ENCODE measurements at places on chromosomes 12 and 14.

DNA sequence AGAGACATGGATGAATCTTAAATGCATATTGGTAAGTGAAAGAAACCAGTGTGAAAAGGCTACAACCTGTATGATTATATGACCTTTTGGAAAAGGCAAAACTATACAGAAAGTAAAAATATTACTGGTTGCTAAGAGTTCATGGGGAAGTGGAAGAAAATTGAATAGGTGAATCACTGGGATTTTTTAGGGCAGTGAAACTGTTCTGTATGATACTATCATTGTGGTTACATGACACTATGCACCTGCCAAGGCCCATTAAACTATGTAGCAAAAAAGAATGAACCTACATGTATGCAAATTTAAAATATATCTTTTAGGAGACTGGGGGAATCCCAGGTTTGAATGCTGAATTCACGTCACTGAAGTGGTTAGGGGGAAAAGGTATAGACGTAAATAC lies 12.6 kb upstream of the OR8S1 start:
- DNase-seq: peak; percentile 40

DNA sequence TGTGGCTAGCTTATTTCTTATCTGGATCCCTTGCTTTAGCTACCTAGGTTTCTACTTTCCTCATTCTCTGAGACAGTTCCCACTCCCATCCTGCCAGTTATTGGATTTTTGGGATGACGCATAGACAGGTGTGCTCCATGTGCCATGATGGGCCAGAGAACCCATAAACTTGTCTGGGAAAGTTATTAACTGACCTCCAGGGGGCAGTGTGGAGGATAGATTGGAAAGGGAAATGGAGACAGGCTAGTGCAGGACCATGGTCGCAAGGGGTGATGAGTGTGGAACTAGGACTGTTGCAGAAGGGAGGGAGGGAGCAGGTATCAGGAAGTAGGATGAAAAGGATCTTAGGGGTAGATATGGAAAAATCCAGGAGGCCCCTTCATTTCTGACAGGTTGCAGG lies 80.3 kb downstream of the ESRRB start:
- DNase-seq: peak; percentile 71

DNA sequence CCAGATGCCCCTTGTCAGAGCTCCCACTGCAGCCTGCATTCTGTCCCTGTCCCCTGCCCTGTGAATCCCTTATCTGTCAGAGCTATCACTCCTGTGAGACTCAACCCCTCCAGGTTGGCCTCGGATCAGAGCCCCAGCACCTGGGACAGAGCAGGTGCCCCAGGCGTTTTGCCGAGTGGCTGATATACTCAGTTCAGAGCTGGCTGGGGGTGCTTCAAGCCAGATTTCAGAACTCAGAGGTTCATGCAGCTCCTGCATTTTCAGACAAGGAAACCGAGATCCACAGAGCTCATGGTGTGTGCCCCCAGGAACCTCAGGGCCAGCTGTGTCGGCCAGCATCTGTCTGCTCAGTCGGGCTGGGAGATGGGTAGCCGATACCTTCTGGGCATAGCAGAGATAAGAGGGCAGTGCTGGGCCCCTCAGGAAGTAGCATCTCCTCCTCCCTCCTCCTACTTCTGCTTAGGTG lies 228.0 kb upstream of the RTL1 start:
- no peak for DNase-seq

GRCh38 chr12:2540535-2540941 lies 254.2 kb upstream of the FKBP4 start:
- DNase-seq: no peak

GRCh38 chr14:92492258-92492657 lies 21.3 kb upstream of the RIN3 start:
- no peak for DNase-seq

GRCh38 chr12:80316222-80316621 lies 127.8 kb upstream of the PTPRQ start:
- no peak for DNase-seq

GRCh38 chr12:40225984-40226602 lies 1.3 kb downstream of the LRRK2 start:
- peak; percentile 62 for DNase-seq

DNA sequence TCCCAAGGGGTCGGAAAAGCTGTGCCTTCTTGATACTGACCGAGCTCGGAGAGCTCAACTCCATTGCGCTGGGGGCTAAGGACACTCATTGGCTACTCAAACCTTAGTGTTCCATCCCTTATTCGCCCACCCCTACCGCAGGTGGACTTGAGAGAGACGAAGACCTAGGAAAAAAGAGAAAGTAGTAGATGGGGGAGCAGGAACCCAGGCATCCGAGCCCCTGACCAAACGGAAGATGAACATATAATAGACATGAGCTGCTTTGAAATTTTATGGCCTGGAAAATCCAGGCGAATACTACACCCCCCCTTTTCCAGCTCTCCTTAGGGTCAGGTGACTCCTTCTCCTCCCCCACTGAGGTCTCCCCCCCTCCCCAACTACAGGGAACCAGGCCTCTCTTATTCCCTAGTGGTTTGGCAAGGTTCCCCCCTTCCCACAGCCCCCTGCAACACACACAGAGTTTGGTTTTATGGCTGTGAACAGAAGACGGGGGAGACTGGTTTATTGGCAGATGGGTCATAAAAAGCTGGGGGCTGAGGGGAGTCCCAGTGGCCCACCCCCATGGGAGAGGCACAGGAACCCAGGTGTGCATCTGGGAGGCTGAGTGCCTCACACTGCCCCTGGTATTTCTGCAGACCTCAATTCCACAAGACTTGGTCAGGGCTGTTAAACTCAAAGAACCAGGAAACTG lies 1.6 kb downstream of the GDF11 start:
- no peak for DNase-seq

- DNase-seq: no peak
Measured at GRCh38 chr14:52730709-52731111, 744 bp downstream of the STYX start.

DNA sequence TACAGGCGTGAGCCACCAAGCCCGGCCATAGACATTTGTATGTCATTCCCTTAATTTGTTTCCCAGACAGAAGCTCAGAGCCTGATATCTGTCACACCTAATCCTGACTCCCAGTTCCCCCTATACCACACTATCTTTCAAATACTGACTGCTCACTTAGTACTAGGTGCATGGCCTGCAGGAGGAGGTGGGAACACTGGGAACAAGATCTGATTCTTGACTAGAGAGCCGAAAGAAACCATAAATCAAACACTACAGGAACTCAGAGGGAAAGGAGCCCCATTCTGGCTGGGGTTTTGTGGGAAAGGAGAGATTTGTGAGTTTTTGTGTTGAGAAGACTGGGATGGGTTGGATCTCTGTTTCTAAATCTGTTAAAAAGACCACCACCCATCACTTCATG lies 4.9 kb downstream of the KHNYN start:
- no peak for DNase-seq

DNA sequence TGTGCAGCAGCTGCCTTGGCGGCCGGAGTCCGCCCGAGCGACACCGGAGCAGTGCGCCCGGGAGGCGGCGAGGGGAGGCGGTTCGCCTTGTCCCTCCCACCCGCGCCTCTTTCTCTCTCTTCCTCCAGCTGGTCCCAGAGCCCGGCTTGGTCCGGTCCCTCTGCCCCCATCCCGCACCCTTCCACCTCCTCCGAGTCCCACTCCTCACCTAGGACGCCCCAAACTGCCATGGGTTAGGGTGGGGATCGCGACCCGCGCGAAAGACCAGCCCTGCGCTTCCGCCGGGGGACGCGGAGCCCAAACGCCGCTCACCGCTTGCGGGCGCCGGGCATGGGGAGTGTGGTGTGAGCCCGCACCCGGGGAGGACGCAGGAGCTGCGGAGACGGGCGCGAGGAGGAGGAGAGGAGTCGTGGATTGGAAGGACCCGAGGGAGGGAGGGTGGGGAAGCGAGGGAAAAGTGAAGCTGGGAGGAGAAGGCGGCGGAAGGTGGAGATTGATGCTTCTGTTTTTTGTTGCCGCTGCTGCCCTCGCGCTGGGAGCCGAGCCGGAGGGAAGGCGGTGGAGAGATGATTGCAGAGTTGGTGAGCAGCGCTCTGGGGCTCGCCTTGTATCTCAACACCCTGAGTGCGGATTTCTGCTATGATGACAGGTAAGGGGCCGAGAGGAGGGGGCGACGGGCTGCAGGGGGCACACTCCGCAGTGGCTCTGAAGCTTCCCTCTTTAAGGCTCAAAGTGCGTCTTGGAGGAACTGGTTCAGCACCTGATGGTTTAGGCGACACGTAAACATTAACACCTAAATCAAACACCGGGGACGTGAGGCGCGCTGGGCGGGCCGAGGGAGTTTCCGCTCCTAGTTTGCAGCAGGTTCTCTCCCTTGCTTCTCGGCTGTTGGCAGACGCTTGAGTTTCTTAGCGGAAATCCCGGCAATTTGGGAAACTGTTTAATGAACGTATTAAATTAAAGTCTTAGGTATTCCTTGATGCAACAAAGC lies 610 bp downstream of the TMTC2 start:
- peak; percentile 73 for DNase-seq

DNA sequence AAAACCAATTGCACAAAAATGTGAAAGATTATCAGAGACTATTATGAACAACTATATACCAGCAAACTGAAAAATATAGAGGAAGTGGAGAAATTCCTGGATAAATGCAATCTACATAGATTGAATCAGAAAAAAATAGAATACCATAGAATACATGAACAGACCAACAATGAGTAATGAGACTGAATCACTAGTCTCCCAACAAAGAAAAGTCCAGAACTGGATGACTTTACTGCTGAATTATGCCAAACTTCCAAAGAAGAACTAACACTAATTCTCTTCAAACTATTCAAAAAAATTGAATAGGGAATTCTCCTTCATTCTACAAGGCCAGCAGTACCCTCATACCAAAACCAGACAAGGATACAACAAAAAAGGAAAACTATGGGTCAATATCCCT lies 60.6 kb downstream of the GUCY2C start:
- no peak for DNase-seq

- peak; percentile 56 for DNase-seq
Measured at GRCh38 chr12:12645485-12645884, 33.8 kb downstream of the CREBL2 start.

DNA sequence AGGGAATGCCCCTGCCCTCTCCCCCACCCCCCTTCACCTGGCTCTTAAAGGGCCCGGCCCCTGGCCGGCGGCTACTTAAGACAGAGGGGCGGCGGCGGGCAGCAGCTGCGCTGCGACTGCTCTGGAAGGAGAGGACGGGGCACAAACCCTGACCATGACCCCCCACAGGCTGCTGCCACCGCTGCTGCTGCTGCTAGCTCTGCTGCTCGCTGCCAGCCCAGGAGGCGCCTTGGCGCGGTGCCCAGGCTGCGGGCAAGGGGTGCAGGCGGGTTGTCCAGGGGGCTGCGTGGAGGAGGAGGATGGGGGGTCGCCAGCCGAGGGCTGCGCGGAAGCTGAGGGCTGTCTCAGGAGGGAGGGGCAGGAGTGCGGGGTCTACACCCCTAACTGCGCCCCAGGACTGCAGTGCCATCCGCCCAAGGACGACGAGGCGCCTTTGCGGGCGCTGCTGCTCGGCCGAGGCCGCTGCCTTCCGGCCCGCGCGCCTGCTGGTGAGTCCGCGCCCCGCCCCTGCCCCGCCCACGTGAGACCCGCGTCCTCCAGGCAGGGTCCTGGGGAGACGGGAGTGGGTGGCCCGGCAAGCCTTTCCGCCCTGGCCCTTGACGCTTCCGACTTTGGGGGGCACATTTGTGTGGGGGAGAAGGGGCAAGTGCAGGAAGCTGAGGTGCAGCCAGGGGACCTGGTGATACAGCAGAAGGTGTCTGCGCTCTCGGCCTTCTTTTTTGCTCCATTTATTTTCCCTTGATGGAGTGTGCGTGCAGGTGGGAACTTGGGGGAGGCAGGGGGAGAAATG lies at the start of gene IGFBP6:
Gene IGFBP6 (plus strand): TSS at position 104 of the 790 bp plus-strand sequence. CDS start 51 bp downstream, at position 155.
- peak; percentile 70 for DNase-seq

DNA sequence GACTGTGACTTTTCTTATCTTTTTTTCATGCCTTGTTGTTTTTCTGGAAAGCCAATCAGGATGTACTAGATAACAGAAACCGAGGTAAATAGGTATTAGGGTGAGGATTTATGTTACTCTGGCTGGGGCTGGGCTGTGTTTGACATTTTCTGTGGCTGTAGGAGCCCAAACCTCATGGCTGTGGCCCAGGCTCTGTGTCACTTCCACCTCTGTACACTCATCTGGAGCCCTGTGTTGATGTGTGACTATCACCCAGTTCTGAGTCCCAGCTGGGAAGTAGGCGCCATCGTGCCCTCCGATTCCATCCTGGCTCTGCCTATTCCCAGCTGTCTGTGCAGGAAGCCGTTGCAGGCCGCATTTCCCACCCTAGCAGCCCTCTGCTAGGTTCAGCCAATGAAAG lies 1.6 kb upstream of the HHIPL1 start:
- no peak for DNase-seq

GRCh38 chr14:42299692-42300091 lies 693.0 kb downstream of the LRFN5 start:
- no peak for DNase-seq

- no peak for DNase-seq
Measured at GRCh38 chr12:109550281-109550680, 23.0 kb downstream of the MMAB start.

GRCh38 chr12:52506858-52507715 lies 13.1 kb downstream of the KRT5 start:
- DNase-seq: no peak

GRCh38 chr12:59020073-59020946 lies 100.0 kb upstream of the LRIG3 start:
- DNase-seq: no peak

- no peak for DNase-seq
Measured at GRCh38 chr14:93490001-93490400, 59.3 kb downstream of the UNC79 start.

DNA sequence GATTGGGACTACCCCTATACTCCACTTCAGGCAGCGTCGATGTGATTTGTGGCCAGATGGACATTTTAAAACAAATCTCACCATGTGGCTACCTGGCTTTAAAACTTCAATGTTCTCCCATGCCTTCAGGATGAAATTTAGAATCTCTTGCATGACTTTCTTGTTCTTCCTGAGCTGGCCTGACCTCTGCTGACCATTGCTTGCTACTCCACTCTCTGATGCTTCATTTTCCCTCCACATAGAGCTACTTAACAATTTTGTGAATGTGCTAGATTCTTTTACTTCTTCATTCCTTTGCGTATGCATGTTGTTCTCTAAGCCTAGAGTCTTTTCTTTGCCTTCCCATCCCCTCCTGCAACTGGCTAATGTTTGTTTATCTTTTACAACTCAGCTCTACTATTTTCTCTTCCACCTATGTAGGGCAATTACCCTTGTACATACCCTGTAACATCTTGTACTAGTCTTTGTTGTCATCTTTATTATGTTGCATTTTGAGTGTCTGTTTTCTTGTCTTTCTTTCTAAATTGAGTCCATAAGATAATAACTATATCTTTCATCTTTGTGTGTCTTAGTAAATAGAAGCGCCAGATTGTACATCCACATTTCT lies 41.2 kb downstream of the YLPM1 start:
- DNase-seq: peak; percentile 40

DNA sequence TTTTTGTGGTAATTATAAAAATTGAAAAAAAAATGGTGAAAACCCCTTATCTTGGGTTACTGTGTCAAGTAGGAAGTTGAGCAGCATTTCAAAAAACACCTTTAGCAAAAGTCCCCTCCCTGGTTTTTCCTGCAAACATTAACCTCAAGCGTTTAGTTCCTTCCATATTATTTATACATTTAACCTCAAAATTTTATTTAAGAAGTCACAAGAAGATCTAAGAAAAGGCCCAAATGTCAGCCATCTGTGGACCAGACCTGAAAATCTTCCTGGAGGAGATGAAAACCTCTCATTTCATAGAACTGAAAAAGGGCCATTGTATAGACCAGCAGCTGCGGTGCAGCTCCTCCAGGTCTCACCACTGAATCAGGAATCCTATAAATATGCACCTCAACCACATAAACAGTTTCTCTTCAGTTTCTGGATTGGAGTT lies 40.4 kb upstream of the BTG1 start:
- peak; percentile 13 for DNase-seq

- DNase-seq: peak; percentile 10
Measured at GRCh38 chr12:110929818-110930217, 9.4 kb upstream of the MYL2 start.

All from GM13976 (cell line).